ENCODE measurements at places on chromosomes 16 and 17.

- DNase-seq = no peak
Observed at GRCh38 chr16:56960681-56961281, 969 bp upstream of the CETP start.

GRCh38 chr17:15444805-15445204 lies 22.6 kb downstream of the CDRT4 start:
- no peak for DNase-seq

GRCh38 chr17:12296209-12296625 lies 275.5 kb downstream of the MAP2K4 start:
- DNase-seq = no peak

DNA sequence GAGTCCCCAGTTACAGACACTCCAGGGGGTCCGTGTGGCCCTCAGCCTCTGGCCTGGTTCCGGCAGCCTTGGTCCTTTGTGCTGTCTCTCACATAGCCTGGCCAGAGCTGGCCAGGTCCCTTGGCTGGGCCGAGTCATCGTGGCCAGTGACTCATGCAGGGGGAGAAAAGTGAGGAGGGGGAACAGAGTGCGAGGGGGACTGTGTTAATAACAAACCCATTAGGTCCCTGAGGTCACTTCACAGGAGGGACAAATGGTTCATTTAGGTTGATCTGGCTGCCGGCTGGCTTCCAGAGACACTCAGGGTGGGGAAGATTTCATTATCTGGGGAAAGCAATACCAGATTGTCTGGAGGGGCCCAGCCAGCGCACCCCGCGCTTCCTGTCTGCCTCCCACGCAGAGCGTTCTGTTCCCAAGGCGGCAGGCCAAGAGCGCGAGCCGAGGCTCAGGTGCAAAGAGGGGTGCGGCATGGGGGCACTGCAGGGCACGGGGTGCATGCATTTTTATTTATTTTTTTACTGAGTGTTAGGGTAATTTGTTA lies 223.1 kb downstream of the SEC14L1 start:
- DNase-seq = no peak

GRCh38 chr17:50841949-50842354 lies 6.6 kb downstream of the WFIKKN2 start:
- DNase-seq = peak; percentile 22

DNA sequence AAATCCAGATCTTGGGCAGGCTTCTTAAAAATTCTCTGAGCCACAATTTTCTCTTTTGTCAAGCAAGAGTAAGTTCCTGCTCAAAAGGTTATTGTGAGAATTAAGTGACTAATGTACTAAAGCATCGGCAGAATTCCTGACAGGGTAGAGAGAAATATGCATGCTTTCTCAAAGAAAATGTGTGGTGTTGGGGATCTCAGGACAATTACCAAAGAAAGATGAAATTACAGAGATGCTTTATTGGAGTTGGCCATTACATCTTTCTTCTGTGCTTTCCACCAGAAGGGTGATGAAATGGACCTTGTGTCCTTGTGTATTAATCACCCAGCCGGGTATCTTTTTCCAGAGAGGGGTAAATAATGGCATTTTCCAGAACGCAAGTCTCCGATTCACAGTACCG lies 1.7 kb upstream of the USP43 start:
- DNase-seq = no peak

DNA sequence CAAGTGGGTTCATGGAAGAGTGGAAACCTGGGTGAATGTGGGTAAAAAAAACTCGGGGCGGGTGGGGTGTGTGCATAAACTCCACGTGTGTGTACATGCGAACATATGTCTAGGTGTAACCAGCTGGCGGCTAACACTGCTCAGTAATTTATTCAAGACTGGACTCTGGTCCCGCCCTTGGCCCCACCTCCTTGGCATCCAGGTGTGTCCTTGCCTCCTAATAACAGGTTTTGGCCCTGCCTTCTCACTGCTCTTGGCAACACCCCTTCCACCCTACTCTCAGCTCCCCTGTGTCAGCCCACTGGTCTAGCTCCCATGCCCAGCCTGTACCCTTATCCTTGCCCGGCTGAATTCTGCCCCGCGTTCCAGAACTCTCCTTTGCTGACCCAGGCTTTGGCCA lies 8.3 kb downstream of the FLII start:
- no peak for DNase-seq

- no peak for DNase-seq
Observed at GRCh38 chr17:14038206-14038605, 31.1 kb upstream of the COX10 start.

GRCh38 chr16:16146380-16147315 lies 76.6 kb downstream of the ABCC6 start:
- no peak for DNase-seq

DNA sequence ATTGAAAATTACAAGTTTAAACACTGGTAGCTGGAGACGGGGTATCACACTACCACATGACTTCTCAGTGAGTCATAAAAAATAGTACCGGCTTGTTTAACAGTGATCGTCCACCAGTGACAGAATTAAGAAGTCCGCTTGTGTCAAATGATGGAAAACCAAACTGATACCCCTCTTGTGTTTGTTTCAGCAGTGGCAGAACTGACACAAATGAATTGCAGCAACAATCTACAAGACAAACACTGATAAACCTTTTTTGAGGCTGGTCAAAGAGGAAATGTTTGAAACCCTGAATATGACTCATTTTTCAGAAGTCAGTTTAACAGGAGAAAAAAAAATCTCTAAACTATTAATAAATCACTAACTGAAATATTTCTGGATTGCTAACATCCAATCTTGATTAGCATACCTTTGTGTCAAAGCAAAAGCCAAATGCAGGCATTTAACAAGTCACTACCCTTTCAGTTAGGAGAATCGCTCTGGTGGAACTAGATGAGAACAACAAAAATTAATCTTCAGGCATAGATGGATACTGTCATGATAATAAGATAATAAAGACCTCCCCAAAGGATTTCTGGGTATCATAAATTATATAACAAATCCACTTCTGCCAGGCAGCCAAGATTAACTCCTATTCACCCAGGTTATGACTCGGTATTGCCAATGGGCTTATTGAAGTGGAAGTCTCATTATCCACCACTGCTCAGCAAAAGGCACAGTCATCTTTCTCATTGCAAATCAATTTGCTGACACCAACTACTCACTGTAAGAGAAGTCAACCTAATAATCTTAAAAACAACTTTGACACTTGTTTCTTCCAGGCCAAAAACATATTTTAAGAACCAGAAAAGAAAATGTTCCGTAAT lies 20.8 kb downstream of the DCUN1D3 start:
- no peak for DNase-seq

DNA sequence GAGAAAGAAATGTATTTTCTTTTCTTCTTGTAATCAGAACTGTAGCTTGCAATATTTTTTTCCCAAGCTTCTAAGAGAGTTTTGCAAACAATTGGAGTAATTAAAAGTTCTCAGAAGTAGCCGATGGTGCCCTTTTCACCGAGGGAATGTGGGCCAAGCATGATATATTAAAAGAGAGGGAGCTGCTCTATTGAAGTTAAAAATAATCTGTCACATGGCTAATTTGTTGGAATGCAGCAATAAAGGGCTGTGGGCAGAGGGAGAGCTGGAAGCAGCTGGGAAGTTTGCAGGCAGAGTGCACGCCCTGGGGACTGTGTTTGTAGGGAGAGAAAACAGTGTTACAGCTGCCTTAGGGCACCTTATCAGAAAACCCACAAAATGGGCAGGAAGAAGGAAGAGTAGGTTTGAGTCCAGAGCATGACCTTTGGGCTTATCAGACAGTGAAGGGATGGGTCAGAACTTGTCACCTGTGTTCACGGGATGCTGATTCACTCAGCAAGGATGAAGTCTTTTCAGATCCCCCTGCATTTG lies 18.5 kb upstream of the TERF2 start:
- no peak for DNase-seq

GRCh38 chr16:25048146-25048618 lies 33.0 kb upstream of the ARHGAP17 start:
- DNase-seq = no peak

DNA sequence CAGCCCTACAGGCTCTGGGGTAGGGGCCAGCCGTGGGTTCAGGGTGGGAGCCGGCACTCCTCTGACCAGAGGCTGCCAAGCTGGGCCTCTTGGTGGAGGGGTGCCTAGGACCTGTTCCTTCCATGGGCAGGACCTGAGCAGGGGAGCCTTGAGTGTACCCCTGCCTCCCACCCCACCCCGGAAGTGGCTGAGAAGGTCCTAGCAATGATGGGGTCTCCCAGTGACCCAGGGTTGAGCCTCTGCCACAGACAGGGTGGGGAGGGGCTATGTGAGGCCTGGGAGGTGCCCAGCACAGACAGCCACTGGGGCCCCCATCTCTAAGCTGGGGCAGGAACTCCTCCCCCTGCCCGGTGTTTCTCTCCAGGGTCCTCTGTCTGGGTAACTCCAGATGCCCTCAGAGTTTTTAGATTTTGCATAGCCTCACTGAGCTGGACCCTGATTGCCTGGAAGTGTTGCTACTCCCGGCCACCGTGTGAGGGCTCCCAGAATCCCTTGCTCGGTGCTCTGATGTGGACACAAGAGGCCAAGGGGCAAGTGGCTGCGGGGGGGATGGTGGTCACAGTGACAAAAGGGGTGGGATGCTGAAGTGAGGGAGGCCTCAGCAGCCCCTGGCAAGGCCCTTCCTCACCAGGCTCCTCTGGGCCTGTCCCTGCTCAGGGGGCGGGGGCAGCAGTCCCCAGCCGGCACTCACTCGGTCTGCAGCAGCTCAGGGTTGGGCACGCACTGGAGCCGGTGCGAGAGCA lies 6.4 kb upstream of the MTSS2 start:
- DNase-seq = no peak

GRCh38 chr16:50683689-50684374 lies 2.7 kb upstream of the SNX20 start:
- DNase-seq = peak; percentile 32

- no peak for DNase-seq
Observed at GRCh38 chr17:48586355-48587258, 3.4 kb downstream of the HOXB3 start.

DNA sequence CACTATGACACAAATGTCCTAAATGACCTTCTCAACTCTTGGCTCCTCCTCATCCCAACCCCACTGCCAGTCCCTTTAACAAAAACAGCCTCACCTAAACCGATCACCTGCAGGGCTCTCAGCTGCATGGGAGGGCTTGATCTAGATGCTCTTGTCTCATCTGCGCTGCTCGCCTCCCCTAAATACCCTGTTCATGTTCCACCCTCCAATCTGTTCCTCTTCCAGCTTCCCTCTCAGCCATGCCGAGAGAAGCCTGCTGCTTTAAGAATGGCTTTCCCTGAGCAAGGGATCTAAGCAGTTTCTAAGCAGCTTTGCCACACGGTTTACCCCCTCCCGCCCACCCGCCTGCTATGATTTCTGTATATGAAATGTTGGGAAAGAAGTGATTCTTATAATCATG lies 23.7 kb downstream of the PIPOX start:
- DNase-seq = no peak

Data from activated gamma-delta T cell treated with anti-CD3 and anti-CD28 coated beads, Interleukin-2, amount 50 U/mL, for 16 hours (primary cell).